ENCODE measurements at places on chromosomes 2 and 18. TPM values are rescaled to one million over a fixed set of nuclear protein-coding genes. Genes with fewer than 3 reads are reported as not detected.

Gene PID1
- total RNA-seq, result 0.42 TPM

Gene IL1F10
- total RNA-seq, result not detected

Gene PSMA8
- total RNA-seq, result not detected

- no peaks in the 10 kb centered on the region for H3K36me3 ChIP-seq
- H3K27ac ChIP-seq, result peak overlapping the region; percentile 96
- peaks cover 39% of the 10 kb centered on the region for H3K4me1 ChIP-seq
- H3K27me3 ChIP-seq, result no peaks in the 10 kb centered on the region
These were observed 10.4 kb upstream of the LRRFIP1 start for GRCh38 chr2:237616734-237617586.

Gene MPP4
- total RNA-seq, result 0.27 TPM

GRCh38 chr2:168119515-168120141 is 127.8 kb downstream of the STK39 start:
- H3K4me3 ChIP-seq, result no peak overlapping the region
- H3K27ac ChIP-seq, result no peak overlapping the region
- H3K36me3 ChIP-seq, result peaks cover 16% of the 10 kb centered on the region
- H3K27me3 ChIP-seq, result no peaks in the 10 kb centered on the region
- DNase-seq, result peak; percentile 78

Gene SP5
- total RNA-seq, result 0.69 TPM

DNA sequence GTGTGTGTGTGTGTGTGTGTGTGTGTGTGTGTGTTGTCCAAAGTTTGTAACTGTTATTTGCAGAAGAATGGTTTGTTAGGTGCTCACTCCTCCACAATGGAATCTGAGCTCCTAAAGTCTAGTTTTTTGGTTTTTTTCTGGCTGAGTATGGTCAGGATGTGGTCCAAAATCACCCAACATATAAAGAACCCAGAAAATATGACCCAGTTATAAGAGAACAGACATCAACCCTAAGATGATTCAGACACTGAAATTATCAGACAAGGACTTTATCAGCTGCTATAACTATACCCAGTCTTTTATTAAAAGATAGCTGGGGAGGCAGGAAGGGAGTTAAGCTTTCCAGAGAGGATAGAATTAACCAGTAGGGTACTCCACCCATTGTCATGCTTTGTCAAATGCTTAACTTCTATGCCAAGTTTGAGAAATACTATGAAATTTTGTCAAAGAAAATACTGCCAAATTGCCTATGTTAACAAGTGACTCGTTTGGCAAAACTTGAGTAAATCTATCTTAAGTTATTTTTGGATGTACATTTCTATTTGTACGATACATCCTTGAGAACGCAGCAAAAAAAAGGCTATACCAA is 57.5 kb downstream of the TANK start:
- H3K27me3 ChIP-seq, result no peaks in the 10 kb centered on the region
- H3K27ac ChIP-seq, result no peak overlapping the region
- DNase-seq, result no peak
- H3K36me3 ChIP-seq, result peaks cover 4% of the 10 kb centered on the region
- no peaks in the 10 kb centered on the region for H3K4me1 ChIP-seq

Gene ALMS1
- total RNA-seq, result 30.1 TPM

Gene CACNB4
- total RNA-seq, result 0.25 TPM

Gene CYP27C1
- 1.5 TPM for total RNA-seq

DNA sequence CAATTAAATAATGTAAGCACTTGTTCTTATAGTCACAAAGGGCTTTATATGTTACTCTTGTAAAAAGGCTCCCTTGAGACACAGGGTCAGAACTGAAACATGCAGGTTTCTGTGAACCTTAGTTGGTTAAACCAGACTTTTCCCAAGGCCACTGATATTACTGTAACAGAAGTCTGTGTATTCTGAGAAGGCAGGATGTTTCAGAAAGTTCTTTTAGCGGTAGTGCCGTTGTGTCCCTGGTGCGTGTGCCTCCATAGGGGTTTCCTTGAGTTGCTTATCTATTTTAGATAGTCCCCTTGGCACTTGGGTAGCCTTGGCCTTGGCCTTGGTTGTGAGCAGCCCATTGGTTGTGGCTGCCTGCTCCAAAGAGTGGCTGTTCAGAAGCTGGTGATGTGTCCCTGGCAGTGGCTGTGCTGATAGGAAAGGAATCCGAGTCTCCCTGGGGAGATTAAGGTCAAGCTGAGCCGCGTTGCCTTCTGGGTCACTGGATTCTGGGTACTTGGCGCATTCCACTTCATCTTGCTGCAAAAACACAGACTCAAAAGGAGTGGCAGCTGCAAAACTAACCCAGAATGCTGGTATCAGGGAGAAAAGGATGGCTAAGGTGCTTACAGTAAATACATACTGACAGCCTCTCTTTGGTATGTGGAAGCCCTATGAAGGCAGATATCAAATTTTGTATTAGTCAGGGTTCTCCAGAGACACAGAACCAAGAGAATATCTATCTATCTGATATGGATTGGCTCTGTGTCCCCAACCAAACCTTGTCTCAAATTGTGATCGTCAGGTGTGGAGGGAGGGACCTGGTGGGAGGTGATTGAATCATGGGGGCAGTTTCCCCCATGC is 69.7 kb downstream of the FHOD3 start:
- no peaks in the 10 kb centered on the region for H3K27me3 ChIP-seq
- H3K4me3 ChIP-seq, result no peak overlapping the region
- peak; percentile 70 for DNase-seq
- peaks cover 4% of the 10 kb centered on the region for H3K36me3 ChIP-seq

DNA sequence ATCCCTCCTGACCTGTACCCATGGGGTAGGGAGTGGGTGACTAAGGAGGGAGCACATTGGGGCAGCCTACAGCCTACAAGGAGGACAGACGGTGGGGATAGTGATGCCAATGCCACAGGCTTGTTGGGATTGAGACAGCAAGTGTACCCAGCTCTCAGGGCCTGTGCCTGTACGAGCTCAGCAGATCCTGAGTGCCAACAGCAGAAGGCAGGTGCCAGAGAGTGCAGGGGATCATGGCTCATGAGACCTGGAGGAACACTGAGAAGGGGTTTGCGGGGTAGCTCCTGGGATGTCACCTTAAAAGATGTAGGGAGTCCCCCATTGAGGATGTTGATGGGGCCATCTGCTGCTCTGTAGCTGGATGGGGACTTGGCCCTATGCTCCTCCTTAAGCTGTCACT is 10.3 kb upstream of the SNED1 start:
- no peak overlapping the region for H3K27ac ChIP-seq
- H3K27me3 ChIP-seq, result peaks cover 10% of the 10 kb centered on the region
- no peaks in the 10 kb centered on the region for H3K36me3 ChIP-seq

Gene ROCK2
- 12.9 TPM for total RNA-seq

Data from cardiac muscle cell (in vitro differentiated cells and primary cell).